Left ventricle myocardium superior (tissue), 1 donor: ENCODE measurements at places on chromosomes 4 and X. TPM values are rescaled to one million over a fixed set of nuclear protein-coding genes. Genes with fewer than 3 reads are reported as not detected.

Gene EXOC1L
- total RNA-seq = not detected

Gene FAM199X
- total RNA-seq = 12.5 TPM

Gene CNKSR2
- 0.55 TPM for total RNA-seq

Gene NKRF
- 5.2 TPM for total RNA-seq

Gene MAGEA8
- not detected for total RNA-seq

Gene WNK3
- 0.92 TPM for total RNA-seq

Gene PCDH18
- total RNA-seq = 3.9 TPM

Gene ATP1B4
- not detected for total RNA-seq
